Fibroblast of skin of back (primary cell): ENCODE measurements at places on chromosomes 12 and 14.

GRCh38 chr14:53938136-53938837 is 18.3 kb downstream of the BMP4 start:
- DNase-seq = peak; percentile 34

DNA sequence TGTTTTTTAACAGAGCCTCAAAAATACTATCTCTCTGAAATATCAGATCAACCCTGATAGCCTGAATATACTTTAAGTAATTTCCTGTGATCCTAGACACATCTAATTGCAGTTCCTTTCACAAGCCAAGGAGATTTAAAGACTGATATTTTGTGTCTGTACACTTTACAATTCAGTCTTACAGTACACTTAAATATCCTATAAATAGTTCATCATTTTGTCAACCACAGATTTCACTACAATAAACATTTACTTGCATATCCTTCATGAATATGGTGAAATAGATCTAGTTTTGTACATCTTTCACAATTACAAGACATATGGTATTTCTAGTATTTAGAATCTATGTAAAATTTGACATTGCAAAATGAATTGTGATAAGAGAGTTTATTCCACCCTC is 161.0 kb downstream of the PAX9 start:
- DNase-seq = no peak

DNA sequence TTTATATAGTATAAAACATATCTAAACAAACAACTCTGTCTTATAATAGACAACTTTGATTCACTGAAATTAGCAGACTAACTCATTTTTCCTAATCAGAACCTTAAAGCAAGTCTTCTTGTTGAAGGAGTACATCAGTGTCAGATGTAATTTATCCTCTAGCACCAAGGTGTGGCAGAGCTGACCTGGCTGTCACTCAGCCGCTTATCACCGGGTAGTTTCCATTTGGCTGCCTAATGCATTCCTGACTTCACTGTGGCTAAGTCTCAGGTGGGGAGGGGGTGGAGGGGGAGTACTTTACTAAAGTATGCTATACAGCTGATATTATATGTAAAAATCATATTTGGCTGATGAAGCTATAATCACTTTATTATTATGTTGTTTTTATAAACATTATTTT is 339.9 kb upstream of the RGS6 start:
- DNase-seq = no peak

GRCh38 chr12:123092866-123093265 is 58.0 kb downstream of the PITPNM2 start:
- no peak for DNase-seq

- peak; percentile 68 for DNase-seq
Observed at GRCh38 chr12:64890873-64891468, 66.5 kb downstream of the TBC1D30 start.

DNA sequence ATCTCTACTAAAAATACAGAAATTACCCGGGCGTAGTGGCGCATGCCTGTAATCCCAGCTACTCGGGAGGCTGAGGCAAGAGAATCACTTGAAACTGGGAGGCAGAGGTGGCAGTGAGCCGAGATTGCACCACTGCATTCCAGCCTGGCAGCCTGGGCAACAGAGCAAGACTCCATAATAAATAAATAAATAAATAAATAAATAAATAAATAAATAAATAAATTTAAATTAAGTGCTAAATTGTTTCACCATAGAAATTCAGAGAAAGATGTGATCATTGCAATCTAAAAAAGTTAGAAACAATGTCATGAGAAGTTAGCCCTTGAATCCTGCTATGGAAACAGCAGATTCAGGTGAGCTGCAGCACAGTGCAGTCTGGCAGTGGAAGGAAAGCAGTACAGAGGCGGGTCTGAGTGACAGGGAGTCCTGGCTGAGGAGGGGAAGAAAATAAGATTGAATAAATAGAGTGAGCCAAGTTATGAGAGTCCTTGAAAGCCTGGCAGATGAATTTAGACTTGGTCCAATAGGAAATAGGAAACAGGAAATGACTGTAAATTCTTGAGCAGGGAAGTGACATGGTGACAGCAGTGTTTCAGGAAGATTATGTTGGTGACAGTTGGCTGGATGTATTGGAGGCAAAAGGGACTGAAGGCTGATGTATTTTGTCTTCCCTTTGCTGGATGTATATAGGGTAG is 241.5 kb downstream of the GXYLT1 start:
- no peak for DNase-seq

GRCh38 chr14:77955816-77956484 is 156.0 kb downstream of the ADCK1 start:
- no peak for DNase-seq

DNA sequence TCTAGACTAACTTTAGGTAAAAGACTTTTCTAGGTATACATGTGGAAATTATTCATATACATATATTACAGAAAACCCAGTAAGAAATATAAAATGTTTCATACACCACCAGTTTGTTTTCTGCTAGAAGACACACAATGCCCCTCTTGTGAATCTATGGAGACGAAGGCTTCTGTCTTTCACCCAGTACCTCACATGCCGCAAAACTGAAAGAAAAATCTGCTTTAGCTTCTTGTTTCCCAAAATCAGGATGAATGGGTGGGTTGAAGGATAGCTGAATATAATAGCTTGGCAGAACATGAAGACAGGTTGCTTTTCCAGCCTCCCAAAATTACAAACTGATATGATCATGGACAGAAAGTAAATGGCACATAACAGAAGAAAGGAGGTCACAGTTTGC is 1.3 kb downstream of the TAS2R30 start:
- no peak for DNase-seq

GRCh38 chr14:102659797-102660196 is 67.3 kb downstream of the RCOR1 start:
- peak; percentile 67 for DNase-seq

DNA sequence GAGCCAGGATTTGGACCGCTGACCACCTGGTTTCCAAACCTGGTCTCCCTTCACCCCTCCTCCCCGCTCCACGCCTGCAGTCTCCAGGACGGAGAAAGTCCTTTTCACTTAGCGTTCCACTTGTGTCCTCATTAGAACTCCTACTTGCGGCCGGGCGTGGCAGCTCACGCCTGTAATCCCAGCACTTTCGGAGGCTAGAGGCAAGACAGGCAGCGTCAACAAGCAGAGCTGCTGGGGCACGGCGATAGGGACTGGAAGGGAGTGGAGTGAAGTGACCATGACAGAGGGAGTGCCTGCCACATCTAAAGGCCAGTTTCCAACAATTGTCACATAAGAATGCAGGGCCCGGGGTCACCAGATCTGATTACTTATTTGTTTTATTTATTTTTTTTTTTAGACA is 132.5 kb upstream of the NCOR2 start:
- no peak for DNase-seq

DNA sequence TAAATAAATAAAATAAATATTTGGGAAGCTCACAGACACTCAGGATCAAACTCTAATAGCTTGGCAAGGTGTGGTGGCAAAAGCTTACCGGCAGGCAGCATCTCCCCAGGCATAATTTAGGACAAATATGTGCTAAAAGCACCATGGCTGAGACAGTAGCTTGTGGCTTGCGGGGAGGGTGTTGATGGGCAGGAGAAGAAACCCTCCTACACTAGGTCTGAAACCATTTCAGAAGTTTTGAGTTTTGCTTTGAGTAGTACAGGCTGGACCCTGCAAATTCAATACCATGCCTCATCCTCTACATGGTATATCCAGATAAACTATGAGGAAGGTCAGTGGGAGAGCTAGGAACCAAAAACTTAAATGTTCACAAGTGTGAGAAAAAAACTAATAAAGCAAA is 33.1 kb downstream of the MAP3K9 start:
- no peak for DNase-seq

DNA sequence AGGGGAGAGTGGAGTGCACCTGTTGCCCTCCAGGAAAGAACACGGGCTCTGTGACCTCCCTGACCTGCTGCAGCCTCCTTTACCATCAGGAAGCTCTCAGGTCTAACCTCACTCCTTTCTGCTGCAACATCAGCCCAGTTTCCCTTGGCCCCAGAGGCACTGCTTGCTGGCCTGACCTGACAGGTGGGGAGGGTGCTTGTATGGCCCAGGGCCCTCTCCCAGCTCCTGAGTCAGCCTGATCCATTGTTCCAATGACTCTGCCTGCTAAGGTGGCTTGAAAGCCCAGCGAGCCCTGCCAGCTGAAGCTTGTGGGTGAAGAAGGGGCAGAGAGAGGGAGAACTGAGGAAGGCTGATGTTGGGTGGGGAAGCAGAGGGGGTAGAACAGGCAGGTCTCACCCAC is 13.2 kb upstream of the KRT78 start:
- no peak for DNase-seq
